CMK (cell line): ENCODE measurements at places on chromosomes 1 and 21.

DNA sequence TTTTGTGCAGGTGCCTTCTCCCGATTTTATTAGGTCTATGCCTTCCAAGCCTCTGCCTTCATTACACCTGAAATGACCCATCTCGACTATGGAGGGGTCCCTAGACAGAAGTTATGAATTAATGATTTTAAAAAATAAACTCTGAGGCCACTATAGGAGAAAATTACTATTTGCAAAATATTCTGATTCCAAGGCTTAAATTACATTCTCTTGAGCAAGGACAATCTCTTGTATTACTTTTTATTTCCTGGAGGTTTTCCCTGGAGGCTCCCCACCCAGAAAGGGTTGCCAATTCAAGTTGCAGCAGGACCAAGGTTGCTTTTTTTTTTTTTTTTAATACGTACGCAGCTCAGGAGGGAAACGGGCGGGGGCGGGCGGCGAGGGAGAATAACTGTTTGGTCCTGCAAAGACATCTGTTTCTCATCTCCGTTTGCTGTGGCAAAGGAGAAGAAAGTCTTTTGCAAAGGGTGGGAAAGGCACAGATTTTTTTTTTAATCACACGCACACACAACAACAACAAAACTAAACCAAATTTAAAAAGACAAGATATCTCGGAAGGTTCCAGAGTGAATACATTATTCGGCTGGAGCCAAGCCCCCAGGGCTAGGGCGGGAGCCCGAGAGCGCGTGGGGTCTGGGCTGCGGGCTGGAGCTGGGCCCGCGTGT lies 618 bp upstream of the SERTAD4 start:
- no peak for DNase-seq

- no peak for DNase-seq
Observed at GRCh38 chr1:65691152-65691900, 101.4 kb upstream of the PDE4B start.

DNA sequence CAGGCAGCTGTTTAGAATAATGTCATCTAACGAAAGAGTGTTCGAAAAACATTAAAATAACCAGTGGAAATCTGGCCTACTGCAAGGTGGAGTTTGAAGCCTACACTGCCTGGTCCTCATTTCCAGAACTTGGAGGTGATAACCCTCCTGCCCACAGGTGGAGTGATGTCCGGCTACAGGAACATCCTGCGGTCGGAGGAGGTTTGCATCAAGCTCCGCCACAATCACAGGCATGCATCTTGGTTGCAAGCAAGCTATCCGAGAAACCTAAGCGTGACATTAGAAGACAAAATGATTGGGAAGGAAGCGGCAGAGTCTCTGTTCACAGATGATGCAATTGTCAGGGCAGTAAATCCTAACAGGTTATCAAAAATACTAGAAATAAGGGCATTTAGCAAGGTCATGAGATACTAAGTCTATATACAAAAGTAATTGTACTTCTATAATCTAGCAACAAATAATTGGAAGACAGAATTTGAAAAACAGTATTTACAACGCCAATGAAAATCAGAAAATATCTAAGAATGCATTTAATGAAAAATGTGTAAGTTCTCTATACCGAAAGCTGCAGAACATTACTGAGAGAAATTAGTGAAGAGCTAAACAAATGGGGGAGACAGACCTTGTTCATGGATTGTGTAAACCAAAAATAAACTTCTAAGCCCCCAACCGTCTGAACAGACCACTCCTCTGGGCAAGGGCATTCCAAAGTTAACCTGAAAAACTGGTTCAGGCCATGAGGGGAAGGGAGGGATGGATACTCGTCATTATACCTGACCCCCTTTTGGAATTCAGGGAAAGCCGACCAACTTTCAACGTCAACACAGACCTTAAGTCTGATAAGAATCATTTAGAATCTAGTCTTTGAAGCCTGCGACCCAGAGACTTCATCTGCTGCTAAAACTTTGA lies 4.7 kb upstream of the SLC19A1 start:
- DNase-seq, result no peak

- no peak for DNase-seq
Observed at GRCh38 chr1:47196622-47197021, 6.8 kb upstream of the PDZK1IP1 start.

- DNase-seq, result no peak
Observed at GRCh38 chr1:19427087-19427781, 58.1 kb downstream of the CAPZB start.

DNA sequence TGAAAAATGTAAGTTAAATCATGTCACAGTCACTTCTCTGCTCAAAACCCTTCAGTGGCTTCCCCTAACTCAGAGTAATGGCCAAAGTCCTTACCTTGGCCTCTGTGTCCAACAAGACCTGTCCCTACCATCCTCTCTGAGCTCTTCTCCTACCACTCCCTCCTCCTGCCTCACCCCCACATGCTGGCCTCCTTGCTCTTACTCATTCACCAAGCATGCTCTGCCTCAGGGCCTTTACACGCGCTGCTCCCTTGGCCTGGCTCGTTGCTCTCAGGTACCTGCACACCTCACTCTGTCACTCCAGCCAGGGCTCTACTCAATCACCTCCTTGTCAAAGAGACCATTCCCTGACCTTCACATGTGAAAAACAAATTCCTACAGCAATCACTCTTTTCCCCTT lies 54.2 kb downstream of the SEC16B start:
- no peak for DNase-seq

GRCh38 chr1:94741996-94742395 lies 78.2 kb upstream of the SLC44A3 start:
- DNase-seq, result no peak

DNA sequence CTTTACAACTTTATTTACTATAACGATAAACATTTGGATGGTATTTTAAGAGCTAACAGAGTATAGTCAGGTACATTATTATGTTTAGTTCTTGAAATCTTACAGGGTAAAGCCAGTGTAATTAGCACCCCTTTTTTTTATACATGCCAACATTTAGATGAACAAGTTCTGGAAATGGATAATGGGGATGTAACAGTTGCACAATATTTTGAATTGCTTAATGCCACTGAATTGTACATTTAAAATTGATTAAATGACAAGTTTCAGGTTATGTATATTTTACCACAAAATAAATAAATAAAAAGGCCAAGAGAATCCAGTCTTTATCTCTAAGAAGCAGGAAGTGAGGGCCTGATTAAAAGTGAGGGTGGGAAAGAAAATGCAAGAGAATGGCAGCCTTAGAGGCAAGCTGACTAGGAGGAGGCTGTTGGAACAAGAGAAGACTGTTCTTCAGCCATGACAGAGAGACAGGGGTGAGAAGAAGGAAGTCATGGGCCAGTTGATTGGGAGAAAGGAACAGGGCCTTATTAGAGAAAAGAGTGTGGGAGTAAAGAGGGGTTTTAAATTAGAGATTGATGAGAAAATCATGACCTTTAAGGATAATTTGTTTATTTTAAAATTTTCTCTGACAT lies 49.9 kb upstream of the TNFSF18 start:
- DNase-seq, result no peak

DNA sequence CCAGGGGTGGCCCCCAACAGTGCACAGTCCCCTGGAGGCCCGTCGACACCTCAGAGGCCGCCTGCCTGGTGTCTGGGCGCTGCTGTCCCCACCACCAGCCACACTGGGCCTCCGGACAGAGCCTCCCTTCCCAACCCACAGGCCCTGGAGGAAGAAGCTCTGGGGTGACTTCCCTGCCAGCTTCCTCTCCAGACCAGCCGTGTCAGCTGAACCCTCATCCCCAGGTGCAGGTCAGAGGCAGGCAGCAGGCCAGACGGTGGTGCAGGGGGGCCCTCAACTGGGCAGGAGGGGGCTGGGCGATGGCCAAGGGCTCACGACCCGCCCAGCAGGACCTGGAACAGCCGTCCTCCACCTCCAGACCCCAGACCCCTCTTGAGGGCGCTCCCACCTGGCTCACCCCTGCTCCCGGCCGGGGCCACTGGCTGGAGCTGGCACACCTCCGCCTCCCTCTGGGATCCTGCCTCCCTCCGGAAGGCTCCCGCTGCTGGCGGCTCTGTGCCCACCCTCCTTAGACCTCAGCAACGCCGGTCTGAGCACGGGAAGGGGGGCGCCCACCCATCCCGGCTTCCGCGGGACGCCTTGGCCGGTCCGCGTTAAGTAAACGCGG lies 520 bp downstream of the TNFRSF18 start:
- DNase-seq, result no peak

DNA sequence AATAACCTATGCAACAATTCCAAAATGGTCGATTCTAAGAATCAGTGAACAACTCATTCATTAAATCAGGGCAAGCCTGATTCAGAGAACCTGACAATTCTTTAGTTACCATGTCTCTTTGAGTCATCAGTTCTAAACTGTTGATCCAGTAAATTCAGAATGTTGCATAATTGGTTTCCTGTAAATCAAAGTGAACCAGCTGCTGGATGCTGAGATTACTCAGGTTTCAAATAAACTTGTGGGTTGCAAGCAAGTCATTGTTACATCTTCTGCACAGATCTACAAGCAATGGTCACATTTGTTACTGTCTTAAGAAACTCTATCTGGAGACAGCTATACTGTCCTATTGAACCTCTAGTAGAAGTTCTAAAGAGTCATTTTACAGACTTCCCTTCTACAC lies 16.5 kb downstream of the PLA2G2D start:
- DNase-seq, result no peak

GRCh38 chr1:57623791-57624538 lies 200.1 kb upstream of the DAB1 start:
- no peak for DNase-seq

GRCh38 chr1:36300526-36300925 lies 5.6 kb upstream of the SH3D21 start:
- DNase-seq, result no peak
